ENCODE measurements at places on chromosomes 1 and 21. TPM values are rescaled to one million over a fixed set of nuclear protein-coding genes. Genes with fewer than 3 reads are reported as not detected.
A peak's percentile ranks its signal among the peaks of the same experiment; 100 is the strongest.

DNA sequence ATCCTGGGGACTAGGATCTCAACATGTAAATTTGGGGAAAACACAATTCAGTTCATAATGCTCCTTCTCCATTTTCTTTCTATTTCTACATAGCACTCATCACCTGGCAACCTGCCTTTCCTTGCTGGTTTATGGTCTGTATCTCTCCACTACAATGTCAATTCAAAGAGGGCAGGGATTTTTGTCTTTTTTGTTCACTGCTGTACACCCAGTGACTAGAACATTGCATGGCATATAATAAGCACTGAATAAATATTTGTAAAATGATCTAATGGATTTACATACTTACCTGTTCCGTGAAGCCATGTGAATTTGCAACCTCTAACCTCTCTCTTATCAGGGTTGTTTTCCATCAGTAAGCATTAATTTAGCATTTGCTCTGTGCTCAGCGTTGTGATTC is 27.4 kb upstream of the TBX15 start:
- DNase-seq: no peak

DNA sequence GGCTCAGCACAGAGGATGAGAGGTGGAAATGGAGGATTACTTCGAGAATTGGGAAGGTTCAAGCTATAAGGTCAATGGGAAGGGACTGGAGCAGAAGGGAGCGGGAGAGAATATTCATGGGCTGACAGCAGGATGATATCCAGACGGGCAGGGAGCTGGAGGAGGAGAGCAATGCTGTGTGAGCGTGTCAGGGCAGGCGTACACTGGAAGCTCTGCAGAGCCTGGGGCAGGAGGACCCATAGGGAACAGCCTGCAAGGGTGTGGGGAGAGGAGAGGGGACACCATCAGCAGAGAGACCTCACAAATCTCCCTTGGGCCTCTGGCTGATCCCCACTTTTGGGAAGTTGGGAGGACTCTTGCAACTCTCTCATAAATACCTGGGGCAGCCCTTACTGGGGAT is 13.7 kb downstream of the CSF1 start:
- DNase-seq: no peak

DNA sequence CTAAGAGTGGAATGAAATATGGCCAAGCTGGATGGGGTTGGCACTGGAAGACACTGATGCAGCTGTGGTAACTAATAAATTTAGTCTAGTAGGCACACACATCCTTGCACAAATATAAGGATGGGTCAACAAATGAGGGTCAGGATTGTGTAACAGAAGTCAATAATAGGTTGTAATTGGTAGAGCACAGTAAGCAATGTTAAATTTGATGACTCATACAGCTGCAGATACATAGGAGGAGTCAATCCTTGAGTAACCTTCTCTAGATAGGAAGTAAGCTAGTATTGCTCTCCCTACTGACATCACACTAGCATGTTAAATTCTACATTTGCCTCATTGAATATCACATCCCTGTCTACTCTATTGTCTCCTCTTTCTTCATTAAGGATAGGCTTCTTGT is 332.1 kb downstream of the PTPRC start:
- peak; percentile 57 for DNase-seq

DNA sequence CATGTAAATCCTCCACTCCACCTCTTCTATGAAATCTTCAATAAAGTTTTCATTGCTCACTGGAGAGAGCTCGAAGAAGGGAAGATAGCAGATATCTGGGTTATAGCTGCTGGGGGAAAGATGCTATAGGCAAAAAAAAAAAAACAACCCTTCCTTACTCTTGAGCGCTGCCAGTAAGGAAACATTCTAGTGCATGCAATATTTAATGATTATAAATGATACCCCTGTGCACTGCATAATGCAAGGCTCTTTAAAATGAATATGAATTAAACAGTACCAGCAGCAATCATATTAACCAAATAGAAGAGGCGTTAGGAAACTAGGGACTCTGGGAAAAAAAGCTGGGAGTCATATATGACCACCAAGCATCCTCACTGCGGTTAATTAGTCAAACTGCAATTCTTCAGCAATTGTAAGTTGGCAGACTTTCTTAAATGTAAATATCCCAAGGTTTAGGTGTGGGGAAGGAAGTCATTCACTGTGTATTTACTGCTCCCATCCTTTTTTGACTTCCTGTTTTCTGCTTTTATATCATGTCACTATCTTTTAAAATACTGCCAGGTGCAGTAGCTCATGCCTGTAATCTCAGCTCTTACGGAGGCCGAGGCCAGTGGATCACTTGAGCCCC is 3.7 kb upstream of the DMRTB1 start:
- no peak for DNase-seq

- DNase-seq: peak; percentile 73
Observed at GRCh38 chr21:15000081-15000480, 64.7 kb downstream of the NRIP1 start.

- DNase-seq: no peak
Observed at GRCh38 chr1:91637539-91637994, 136.9 kb downstream of the CDC7 start.

DNA sequence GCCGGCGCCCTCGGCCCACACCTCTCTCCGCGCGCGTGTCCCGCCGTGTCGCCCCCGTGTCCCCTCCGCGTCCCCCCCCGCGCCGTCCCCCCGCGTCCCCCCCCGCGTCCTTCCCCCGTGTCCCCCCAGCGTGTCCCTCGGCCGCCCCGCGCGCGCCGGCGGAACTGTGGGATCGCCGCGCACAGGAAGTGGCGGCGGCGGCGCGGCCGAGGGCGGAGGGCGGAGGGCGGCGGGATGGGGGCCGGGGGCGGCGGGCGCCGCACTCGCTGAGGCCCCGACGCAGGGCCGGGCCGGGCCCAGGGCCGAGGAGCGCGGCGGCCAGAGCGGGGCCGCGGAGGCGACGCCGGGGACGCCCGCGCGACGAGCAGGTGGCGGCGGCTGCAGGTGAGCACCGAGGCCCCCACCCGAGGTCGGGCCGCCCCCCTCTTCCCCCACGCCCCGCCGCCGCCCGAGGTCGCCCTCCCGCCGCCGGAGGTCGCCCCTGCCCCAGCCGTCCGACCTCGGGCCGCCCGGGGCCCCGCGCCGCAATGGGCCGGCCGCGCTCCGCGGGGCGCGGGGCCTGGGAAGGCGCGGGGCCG is at the start of gene AGPAT3:
Gene AGPAT3, plus strand, starts transcription at position 262 of the 578 bp plus-strand sequence. CDS start 94,459 bp downstream, outside the sequence.
- DNase-seq: no peak

DNA sequence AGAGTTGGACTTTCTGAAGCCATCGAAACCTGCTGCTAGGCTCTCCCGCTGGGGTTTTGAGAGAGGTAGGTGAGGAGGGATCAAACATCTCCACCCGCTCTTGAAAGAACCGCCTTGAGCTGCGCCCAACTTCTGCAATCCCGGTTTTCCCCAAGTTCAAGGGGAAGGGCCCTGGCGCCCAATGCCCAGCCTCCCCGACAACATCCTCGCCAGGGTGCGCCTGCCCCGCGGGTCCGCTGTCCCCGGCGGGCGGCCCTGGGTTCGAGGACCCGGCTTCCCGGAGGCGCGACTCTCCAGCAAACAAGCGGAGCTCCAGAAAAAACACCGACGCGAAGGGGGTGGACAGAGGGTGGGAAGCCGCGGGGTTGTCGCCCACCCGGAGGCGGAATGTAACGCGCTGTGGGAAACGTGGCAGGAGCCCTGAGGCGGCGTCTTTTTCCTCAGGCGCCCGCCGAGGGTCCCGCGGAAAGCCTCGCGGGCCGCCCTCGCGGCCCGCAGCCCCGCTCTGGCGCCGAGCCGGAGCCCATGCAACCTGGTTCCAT is 607 bp downstream of the BTG3 start:
- peak; percentile 64 for DNase-seq

GRCh38 chr1:9604836-9605235 is 16.1 kb downstream of the TMEM201 start:
- DNase-seq: no peak

DNA sequence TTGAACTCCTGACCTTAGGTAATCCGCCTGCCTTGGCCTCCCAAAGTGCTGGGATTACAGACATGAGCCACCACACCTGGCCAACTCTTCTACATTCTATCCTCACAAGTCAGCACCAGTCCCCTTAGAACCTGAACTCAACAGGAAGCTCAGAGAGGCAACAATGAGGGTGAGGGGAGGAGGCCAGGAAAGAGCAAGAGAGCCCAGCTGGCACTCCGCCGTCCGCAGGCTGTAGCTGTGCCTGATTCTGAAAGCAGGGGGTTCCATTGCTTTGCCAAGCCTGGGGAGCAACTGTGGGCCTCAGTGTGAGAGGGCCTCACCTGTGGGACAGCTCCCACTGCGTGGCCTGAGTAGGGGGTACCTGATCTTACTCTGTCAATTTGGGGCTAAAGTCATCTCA is 18.7 kb downstream of the STK40 start:
- DNase-seq: no peak

DNA sequence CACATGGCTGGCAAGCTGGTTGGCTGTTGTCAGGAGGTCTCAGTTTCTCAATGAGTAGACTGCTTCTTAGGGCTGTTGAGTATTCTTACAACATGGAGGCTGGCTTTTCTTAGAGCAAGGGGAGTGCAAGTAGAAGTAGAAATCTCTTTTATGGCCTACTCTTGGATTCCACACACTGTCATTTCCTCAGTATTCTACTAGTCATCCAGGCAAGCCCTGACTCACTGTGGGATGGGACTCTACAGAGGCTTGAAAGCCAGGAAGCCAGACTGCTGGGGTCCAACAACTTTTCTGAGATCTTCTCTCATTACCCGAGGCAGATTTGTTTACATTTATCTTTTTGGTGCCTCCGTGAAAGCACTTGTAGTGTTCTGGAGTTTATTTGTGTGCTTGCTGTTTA is 196.2 kb upstream of the APP start:
- DNase-seq: peak; percentile 59

DNA sequence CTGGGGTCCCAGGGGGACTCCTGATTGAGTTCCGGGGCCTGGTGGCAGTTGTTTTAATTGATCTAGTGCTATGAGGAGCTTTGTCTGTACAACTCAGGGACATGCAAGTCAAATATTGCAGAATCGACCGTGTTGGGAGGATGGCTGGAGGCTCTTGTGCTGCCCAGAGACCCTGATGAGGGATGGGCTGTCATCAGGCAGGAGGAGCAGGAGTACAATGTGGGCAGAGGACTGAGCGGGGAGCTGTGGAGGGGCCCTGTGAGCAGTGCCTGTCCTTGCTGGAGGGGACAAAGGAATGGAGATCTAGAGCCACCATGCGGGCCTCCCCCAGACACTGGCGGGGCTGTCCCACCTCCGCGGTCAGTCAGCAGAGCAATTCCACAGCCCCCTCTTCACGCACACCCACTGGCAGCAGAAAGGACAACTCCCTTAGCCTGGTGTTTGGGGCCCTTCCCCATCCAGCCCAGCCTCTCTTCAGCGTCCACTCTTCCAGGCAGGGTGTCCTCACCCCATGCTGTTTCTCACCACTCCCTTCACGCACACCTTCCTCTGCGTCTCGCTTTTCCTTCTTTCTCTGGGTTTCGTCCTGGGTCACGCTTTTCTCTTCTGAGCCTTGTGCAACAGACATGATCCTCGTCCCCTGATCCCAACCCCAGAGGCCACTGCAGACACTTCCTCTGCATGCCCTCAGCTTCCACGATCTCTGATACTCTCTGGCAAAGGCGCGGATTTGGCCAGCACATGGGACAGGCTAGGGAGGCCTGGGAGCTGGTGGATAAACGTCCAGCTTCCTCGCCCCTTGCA is 122.6 kb downstream of the GRIK3 start:
- no peak for DNase-seq

DNAI4 gene
- total RNA-seq: 2.1 TPM

C8A gene
- not detected for total RNA-seq

PCSK9 gene
- total RNA-seq: 184 TPM

ADAMTS5 gene
- total RNA-seq: not detected

HMGCS2 gene
- not detected for total RNA-seq

All from foreskin keratinocyte (primary cell).